ENCODE measurements at places on chromosomes 1 and 21. TPM values are rescaled to one million over a fixed set of nuclear protein-coding genes. Genes with fewer than 3 reads are reported as not detected.

The FOXD2 gene
- 2.2 TPM for total RNA-seq

- H3K4me1 ChIP-seq: no peaks in the 10 kb centered on the region
- H3K4me3 ChIP-seq: no peak overlapping the region
- DNase-seq: no peak
- H3K27ac ChIP-seq: no peak overlapping the region
- no peaks in the 10 kb centered on the region for H3K36me3 ChIP-seq
Observed at GRCh38 chr21:20016435-20017005, 981.7 kb upstream of the NCAM2 start.

- no peaks in the 10 kb centered on the region for H3K27me3 ChIP-seq
- H3K4me1 ChIP-seq: peaks cover 17% of the 10 kb centered on the region
- H3K36me3 ChIP-seq: no peaks in the 10 kb centered on the region
- H3K27ac ChIP-seq: no peak overlapping the region
- DNase-seq: no peak
Observed at GRCh38 chr1:32746130-32746529, 43.6 kb upstream of the SYNC start.

The SHE gene
- 0.03 TPM for total RNA-seq

GRCh38 chr21:43849532-43850299 is 15.3 kb upstream of the AGPAT3 start:
- no peak overlapping the region for H3K4me3 ChIP-seq
- no peak for DNase-seq
- no peaks in the 10 kb centered on the region for H3K4me1 ChIP-seq
- no peaks in the 10 kb centered on the region for H3K36me3 ChIP-seq

GRCh38 chr1:173275496-173275895 is 68.4 kb upstream of the TNFSF4 start:
- no peaks in the 10 kb centered on the region for H3K4me1 ChIP-seq
- no peak overlapping the region for H3K27ac ChIP-seq
- H3K4me3 ChIP-seq: no peak overlapping the region
- no peaks in the 10 kb centered on the region for H3K27me3 ChIP-seq

DNA sequence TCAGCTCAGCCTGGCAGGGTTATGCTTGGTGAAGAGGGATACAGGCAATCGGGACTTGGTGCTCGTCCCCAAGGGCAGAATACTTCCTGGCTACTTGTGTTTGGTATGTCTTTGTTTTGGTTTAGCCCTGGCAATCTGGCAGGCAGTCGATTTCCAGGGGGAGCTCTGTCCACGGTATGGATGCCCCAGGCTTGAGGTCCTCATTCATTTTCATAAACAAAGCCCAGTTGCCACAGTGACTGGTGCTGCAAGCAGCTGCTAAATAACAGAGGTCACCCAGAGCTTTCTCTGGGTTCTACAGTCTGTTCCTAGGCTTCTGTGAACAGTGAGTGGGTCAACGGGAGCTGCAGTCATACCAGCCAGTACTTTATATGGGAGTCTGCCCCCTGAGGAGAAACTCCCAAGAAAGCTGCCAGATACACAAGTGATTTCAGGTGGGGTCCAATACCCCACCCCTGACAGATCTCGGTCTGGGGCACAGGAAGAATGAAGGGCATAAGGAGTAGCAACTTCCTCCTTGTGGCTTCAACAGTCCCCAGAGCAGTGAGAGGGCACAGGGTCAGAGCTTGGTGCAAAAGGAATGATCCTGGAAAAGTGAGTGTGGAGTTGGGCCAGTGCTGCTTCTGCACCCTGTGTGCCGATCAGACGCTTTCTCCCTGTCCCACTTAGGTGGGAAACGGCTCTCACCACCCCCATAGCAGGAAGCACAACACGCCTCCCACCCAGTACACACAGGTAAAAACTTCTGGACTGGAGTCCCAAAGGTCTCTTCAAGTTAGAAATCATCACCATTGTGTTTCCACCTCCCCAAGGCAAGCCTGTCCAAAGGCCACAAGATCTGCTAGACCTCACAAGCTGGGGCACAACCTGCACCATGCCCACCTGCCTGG is 55.5 kb downstream of the TGFBR3 start:
- no peaks in the 10 kb centered on the region for H3K36me3 ChIP-seq
- peaks cover 28% of the 10 kb centered on the region for H3K4me1 ChIP-seq
- H3K4me3 ChIP-seq: no peak overlapping the region
- H3K27me3 ChIP-seq: no peaks in the 10 kb centered on the region

Data from Panc1 (cell line).